ENCODE measurements at places on chromosomes 13 and 19.
A peak's percentile ranks its signal among the peaks of the same experiment; 100 is the strongest.

- no peak for DNase-seq
These were observed 830.2 kb upstream of the SPRY2 start for GRCh38 chr13:81171065-81171647.

- peak; percentile 28 for DNase-seq
These were observed 34.4 kb downstream of the LMO7 start for GRCh38 chr13:75670496-75670895.

DNA sequence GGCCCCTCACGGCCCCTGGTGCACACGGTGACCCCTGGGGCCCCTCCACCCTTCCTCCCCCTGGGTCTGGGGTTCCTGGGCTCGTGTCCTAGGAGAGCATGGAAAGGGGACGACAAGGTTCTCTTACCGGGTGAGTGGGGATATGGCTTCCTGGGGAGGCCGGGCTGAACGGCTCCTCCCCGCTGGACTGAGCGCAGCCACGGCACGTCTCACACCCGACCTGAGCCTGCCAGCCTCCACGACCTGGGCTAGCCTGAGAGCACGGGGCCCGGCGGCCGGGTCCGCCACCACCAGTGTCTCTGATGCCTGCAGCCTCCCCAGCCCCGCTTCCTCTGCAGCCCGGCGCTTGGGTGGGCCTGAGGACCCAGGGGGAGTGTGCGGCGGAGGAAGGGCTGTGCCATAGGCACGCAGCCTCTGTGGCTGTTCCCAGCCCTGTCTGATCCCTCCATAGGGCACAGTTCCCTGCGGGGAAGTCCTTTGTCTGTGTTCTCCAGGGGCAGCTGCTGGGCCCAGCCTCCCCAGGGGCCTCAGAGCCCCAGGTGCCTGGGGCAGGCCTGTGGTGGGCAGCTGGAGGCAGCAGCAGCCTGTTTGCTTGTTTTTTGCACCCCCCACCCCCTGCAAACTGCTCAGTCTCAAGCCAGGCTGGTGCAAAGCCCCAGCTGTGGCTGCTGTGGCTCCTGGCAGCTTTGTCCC lies 15.0 kb downstream of the PLIN4 start:
- DNase-seq: no peak

- no peak for DNase-seq
These were observed 9.2 kb upstream of the SULT2A1 start for GRCh38 chr19:47895165-47895782.

DNA sequence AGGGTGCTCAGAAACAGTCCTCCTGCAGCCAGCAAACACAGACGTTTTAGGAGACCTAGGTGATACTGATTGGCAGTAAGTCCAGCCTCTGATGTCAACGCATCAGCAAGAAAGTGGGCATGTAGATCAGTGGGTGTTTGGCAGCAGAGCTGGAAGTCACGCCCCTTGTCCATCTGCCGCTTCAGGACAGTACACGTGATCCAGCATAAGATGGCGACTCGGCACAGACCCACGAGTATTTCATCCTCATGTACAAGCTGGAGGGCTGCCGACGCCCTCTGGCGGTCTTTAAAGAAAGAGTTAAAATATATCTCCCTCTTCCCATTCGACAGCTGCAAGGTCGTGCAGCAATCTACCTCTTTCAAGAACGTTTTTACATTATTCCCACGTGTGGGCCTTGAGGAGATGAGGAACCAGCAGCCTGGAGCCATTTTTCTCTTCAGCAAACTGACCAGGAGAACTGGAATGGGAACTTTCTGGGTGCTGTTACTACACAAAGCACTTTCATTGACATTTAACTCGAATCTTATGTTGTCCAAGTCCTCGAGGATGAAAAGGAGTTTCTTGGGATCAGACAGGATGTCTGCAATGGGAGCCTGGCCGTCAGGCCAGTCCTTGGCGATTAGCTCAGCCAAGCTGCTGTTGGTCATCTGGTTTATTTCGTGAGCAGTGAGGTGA lies 22.3 kb downstream of the NLRP11 start:
- no peak for DNase-seq

GRCh38 chr13:95319551-95320274 lies 18.5 kb upstream of the ABCC4 start:
- DNase-seq: no peak

DNA sequence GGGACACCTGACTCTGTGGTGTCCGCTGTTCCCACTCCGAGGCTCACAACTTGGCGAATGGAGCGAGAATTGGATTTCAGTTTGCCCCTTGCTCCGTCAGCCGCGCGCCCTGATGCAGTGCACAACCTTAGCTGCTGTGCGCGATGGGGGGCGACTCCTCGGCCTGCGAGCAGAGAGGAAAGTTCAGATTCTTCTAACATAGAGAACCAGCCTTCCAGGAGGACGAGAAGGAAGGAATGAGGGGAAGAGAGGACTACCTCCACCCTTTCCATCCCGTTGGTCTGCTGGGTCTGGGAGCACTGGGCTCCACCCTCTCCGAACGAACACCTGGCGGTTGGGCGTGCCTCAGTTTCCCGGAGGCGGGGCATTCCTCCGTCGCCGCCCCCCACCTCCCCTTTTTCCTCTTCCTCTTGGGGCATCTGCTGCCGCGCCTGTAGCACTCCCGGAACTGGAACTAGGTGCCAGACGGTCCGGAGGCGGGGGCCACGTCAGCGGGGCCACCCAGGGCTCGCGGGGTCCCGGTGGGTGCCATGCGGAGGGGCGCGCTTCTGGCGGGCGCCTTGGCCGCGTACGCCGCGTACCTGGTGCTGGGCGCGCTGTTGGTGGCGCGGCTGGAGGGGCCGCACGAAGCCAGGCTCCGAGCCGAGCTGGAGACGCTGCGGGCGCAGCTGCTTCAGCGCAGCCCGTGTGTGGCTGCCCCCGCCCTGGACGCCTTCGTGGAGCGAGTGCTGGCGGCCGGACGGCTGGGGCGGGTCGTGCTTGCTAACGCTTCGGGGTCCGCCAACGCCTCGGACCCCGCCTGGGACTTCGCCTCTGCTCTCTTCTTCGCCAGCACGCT lies at the start of gene KCNK6:
KCNK6 (plus strand) TSS at position 425 of the 838 bp plus-strand sequence; CDS start at position 531, 106 bp downstream.
- DNase-seq: no peak

DNA sequence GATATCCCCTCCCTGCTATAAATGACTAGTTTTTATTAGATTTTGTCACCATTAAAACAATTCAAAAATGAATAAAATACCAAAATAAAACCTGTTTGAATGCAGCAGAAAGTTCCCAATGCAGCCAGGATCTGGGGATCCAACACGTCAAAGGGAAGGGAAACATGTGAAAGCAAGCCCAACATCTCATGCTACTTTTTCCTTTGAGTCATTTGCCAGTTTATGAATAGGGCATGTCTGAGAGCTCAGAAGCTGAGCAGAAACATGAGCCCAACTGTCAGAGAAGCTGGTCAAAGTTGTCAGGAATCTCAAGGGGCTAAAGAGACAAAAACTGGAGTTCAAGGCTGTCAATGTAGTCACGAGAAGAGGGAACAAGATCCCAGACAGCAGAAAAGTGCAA lies 526.4 kb downstream of the KLF5 start:
- DNase-seq: no peak

- no peak for DNase-seq
These were observed 11.4 kb downstream of the PIAS4 start for GRCh38 chr19:4018775-4019504.

- no peak for DNase-seq
These were observed 651.8 kb downstream of the PCDH9 start for GRCh38 chr13:66578305-66578704.

DNA sequence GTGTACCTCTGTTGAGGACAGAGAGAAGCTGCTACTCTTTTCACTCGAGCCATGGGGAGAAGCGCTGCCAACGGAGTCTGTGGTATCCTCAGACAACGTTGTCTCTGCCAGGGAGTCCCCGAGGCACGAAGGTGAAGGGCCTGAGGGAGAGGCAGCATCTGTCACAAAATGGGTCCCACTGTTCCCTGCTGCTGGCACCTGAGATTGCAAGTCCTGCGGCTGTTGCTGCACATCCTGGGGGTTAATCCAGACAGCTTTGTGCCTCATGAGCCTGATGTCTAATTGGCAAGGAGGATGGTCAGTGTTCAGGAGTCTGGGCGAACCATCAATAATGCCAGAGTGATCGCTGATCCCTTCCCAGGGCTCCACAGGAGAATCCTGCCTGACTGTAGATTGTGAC lies 15.0 kb downstream of the RUBCNL start:
- DNase-seq: no peak

GRCh38 chr13:72427757-72428528 lies 299.5 kb downstream of the MZT1 start:
- DNase-seq: no peak

GRCh38 chr19:29878973-29879654 lies 62.9 kb upstream of the URI1 start:
- DNase-seq: peak; percentile 17

GRCh38 chr13:50810998-50811397 lies 32.5 kb downstream of the DLEU7 start:
- DNase-seq: no peak

DNA sequence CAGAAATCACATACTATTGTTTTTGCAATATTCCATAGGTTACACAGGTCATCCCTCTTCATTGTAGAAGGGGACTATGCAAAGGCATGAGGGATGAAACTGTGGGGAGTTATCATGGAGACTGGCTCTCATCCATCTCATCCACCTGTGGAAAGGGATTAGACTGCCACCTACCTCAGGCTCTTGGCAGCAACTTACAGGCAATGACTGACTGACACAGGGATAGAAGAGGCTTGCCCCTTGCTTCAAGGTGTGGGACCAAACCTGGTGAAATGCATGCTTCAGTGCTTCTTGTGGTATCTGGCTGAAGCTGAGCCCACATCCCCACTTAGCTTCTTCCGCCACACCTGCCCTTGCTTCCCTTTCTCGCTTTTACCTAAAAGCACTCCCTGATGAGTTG lies 341.3 kb downstream of the GPC5 start:
- DNase-seq: no peak

- peak; percentile 24 for DNase-seq
These were observed 61.0 kb downstream of the TPT1 start for GRCh38 chr13:45280011-45280410.

- peak; percentile 90 for DNase-seq
These were observed 5.0 kb downstream of the PPP1R37 start for GRCh38 chr19:45097776-45098520.

DNA sequence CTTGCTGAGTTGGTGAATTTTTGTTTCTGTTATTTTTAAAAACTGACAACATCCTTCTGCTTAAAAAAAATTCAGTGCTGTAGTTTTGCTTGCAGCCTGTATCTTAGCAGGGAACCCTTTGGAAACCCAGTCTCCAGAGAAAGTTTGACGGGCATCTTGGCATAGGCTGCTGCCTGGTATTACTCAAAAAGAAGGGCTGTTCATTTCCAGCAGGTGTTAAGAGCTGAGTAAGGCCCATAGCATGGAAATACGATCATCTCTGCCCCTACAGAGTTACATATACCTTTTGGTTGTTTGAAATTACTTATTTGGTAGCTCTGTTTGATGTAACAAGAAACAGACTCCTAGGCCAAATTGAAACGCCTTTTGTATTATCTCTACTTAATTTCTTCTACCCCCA lies 41.5 kb downstream of the URI1 start:
- no peak for DNase-seq

DNA sequence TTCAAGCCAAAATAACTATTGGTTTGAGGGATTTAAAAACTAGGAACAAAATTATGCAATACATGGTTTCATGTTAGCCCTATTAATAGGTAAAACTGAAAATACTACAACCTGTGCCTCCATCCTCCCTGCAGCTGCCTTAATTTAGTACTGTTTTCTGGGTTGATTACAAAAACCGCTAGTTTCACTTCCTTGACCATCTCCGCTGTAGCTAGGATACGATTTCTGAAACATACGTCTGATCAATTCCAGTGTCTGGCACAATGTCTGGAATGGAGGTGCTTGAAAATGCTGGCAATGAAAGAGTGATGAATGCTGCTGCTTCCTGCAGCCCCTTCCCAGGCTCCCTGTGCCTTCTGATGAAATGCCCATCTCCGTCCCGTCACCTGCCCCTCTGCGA lies 273.5 kb downstream of the SHISA2 start:
- no peak for DNase-seq

- no peak for DNase-seq
These were observed 13.7 kb downstream of the ZNF461 start for GRCh38 chr19:36652958-36653357.

DNA sequence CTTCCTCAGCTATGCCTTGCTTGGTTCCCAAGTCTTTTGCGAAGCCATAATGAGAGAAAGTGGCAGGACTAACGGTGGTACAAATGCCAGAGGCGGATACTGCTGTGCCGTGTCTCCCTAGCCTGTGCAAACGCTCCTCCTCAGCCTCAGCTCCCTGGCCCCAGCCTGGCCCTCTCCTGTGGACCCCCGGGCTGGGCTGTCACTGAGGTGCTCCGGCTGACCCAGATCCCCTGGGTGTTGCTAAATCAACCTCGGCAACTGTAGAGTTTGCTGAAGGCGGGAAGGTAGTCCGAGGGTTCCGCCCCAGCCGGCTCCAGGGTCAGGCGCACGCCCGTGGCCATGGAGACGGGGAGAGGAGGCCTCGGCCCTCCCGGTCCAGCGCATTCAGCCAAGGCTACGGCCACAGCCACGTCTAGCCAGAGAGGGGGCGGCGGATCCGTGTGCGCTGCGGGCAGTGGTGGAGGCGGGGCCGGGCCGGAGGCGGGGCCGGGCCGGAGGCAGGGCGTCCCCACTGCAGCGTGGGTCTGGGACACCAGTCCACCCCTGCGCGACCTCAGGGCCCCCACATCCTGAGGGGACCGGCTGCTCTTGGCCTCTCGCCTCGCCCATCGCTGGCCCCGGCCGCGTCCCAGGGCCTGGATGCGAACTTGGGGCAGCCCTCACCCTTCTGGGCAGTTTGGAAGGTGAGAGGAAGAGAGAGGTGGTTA lies 16.4 kb upstream of the ZNF492 start:
- no peak for DNase-seq

DNA sequence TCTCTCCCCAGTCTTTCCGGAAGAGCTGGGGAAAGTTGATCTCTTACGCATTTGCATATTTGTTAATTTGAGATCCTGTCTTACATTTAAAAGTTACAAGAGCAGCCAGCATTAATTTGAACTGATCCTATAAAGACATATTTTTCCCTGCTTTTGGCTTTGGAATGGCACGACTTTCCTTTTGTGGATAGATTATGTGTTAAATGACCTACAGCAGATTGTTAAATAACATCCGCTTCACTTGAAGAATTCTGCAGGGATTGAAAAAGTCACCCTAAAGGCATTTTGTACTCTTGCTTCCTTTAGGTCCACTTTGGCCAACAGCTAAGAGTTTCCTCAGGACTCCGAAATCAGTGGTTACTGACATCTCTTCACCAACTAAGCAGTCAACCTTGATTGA lies 334.0 kb downstream of the TBC1D4 start:
- DNase-seq: peak; percentile 22

DNA sequence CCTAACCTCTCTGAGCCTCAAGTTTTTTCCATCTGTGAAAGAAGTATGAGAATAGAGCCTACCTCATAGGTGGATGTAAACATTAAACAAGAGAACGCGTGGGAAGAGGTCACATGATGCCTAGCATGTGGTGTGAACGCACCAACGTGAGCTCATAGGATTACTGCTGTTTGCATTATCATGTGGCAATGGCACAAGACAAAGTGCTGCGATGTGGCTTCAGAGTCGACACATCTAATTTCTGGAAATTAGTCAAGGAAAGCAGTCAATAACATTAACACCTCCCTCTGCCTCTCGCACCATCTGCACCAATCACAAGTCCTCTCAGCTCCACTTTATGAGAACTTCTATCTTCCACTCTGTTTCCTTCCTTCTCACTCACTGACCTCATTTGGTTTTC lies 489.7 kb downstream of the COG6 start:
- DNase-seq: no peak

- no peak for DNase-seq
These were observed 64.4 kb downstream of the WASF3 start for GRCh38 chr13:26621731-26622401.

GRCh38 chr19:46176116-46176860 lies 28.2 kb downstream of the IGFL2 start:
- DNase-seq: no peak

All from fibroblast of skin of abdomen (primary cell).